ENCODE measurements at places on chromosomes 11 and 22.

DNA sequence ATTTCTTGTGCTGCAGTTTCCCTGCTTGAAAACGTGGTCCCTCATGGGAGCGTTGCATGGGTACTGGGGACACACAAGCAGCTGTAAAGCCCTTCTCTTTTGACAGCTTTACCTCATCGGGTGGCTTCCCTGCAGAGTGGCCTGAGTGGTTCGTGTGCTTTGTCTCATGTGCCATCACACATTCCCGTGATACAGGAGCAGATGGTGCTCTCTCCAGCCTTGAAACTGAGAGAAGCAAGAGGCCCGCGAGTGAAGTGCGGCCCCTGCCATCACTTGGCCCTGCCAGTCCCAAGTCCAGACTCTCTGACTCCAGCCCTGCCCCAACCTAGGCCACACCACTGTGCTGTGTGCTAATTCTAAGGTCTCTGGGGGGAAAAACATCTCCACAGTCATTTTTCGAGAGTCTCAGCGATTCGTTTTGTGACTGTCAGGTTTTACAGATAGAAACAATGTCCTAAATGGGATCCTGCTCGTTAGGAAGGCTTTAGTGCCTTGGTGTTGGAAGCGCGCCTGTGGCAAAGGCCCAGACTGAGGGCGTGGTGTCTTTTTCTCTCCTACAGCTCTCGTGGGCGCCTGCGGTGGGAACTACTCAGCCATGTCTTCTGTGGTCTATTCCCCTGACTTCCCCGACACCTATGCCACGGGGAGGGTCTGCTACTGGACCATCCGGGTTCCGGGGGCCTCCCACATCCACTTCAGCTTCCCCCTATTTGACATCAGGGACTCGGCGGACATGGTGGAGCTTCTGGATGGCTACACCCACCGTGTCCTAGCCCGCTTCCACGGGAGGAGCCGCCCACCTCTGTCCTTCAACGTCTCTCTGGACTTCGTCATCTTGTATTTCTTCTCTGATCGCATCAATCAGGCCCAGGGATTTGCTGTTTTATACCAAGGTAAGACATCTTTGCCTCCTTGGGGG, 64.2 kb downstream of the KREMEN1 start:
- no peak for DNase-seq

- no peak for DNase-seq
Observed at GRCh38 chr11:123665306-123665705, 10.9 kb upstream of the SCN3B start.

DNA sequence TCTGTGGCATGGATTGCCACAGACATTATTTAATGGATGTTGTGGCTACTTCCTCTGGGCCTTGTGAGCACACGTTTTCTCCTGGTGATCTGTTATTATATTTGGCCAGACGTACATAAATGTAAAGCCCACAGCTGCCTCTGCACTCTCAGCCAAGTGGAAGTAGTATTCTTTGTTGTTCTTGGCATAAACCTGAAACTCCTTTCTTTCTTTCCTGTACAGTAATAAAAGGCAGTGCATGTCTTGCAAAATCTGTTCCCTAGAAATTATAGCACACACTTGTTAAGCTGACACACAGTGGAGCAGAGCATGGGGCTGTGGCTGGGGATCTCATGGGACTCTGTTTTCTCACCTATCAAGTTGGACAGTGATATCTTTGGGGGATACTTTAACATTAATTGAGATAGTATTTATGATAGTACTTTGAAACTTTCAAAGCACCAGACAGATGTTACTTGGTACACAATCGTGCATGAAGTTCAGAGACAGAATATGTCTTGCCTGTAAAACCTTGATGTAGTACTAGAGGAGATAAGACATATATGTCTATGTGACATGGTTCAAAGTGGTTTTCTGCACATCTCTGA, 20.9 kb downstream of the PANX1 start:
- DNase-seq, result no peak

GRCh38 chr11:74686792-74687191, 44.4 kb downstream of the CHRDL2 start:
- no peak for DNase-seq

DNA sequence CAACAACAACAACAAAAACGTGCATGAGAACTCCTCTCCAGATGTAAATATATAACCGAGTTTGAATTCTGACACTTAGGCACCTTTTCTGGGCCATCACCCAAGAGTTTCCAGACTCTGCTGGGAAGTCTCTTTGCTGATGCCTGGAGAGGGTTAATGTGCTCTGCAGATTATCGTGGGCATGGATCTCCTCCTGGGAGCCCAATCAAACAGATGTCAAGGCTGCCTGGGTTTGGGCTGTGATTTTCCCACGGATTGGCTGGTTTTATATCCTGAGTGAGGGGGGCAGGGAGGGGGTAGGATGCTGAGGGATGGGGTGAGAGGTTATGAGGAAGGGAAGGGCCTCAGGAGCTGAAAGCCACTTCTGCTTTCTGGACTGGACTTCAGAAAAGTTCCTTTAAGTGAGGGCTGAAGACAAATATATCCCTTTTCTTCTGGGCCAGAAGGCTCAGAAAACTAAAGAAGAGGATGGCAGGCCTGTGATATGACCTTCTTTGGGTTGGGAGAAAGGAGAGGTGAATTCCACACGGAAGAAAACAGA, 4.2 kb downstream of the ELF5 start:
- no peak for DNase-seq

DNA sequence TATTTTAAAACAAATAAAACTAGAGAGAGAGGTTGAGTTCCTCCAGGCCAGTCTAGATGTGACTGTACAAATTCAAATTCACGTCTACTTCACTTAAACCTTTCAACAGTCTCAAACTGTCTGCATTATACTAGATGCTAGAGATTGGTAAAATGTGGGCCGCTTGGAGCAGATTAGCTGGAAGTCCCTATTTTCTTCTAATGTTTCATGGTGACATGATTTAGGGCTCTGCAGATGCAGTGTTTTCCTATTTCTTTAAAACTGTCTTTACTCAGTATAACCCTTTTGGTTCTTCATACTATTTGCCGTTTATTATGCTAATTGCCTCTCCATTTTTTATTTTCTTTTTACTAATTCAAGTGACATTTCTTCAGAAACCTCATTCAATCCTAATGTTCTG, 20.4 kb downstream of the OR51E1 start:
- no peak for DNase-seq

DNA sequence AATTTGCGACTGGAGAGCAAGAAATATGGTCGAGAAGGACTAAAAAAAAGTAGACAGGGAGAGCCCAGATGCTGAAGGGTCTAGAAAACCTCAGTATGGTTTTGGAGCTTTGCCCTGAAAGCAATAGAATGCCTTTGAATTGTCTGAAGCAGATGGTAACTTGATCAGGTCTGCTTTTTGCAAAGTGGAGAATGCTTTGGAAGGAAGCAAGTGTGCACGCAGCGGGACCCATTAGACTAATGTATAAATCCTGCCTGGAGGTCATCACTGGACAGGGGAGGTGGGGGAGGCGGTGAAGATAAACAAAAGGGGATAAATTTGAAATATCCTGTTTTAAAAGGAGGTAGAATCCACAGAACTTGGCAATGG, 757 bp upstream of the HINFP start:
- DNase-seq, result no peak

- DNase-seq, result no peak
Observed at GRCh38 chr11:1866776-1867175, 13.9 kb downstream of the LSP1 start.

- DNase-seq, result no peak
Observed at GRCh38 chr11:65242389-65242788, 19.4 kb upstream of the POLA2 start.

DNA sequence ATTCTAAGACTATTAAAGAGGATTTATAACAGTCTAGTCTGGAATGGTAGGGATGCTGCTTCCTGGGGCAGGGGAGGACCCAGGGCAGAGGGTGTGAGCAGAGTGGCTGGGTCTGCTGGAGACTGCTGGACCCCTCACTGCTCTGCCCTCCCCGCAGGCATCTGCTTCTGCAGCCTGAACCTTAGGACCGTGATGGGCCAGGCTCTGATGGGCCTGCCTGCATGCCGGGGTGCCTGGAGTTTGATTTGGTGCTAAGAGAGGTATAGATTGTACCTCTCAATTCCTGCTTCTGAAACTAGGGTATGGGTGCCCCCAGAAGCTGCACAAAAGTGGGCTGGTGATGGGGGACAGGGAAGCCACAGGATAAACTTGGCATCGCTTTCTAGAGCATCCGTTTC, 54.9 kb downstream of the CD82 start:
- DNase-seq, result no peak

- DNase-seq, result no peak
Observed at GRCh38 chr22:50622723-50623327, 5.1 kb downstream of the ARSA start.

GRCh38 chr11:130913268-130913667, 3.0 kb downstream of the SNX19 start:
- DNase-seq, result no peak

DNA sequence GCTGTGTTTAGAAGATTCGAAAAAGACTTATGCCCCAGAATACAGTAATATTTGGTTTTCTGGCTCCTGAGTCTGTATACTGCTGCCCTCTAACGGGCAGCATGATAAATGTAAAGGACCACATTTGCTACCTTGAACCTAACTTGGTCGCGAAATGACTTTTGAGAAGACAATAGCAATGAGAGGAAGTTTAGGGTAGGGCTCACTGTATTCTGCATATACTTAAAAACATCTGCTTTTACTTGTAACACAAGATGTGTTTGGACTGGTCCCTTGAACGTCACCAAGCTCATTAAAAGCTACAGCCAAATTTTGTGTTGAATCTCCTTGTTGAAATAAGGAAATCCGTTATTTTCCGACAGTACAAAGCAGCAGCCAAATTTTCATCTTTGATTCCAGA, 309.1 kb downstream of the SWAP70 start:
- DNase-seq, result no peak

- no peak for DNase-seq
Observed at GRCh38 chr22:42670046-42670445, 20.9 kb upstream of the CYB5R3 start.

DNA sequence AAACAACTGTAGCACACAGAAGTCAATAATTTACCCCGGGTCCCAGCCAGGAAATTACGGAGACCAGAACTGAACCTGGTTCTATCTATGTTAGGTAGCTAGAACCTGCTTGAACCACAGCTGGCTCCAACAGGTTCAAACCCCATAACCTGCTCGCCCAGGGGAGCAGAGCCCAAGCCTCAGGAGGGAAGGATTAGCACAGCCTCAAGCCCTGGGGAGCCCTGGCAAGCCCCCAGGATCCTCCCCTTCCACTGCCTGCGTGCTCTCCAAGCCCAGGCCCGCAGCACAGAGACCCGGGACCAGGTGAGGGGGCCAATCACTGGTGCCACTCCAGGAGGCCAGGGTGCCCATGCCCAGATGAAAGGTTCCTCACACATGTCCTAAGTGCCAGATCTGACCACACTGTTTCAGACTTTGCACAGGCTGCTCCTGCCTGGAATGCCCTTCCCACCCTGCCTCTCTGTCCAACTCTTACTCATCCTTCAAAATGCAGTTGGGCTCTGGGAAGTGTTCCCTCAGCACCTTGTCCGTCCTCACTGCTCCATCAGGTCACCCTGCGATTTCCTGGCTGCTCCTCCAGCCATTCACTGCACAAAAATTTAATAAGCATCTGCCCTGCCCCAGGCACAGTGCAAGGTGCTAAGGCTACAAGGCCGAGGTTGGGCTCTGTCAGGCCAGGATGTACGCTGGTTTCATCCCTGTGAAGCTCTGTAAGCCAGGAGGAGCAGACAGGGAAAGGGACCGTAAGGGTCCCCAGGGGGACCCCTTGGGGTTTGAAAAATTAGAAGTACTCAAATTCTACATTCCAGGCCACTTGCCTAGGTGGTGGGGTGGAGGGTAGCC, 32.2 kb downstream of the ARRB1 start:
- no peak for DNase-seq

- no peak for DNase-seq
Observed at GRCh38 chr11:11661326-11662040, 39.7 kb upstream of the GALNT18 start.

- no peak for DNase-seq
Observed at GRCh38 chr11:126701520-126701897, 299.1 kb downstream of the KIRREL3 start.

- no peak for DNase-seq
Observed at GRCh38 chr11:91312541-91312940, 912.1 kb upstream of the FAT3 start.

- DNase-seq, result no peak
Observed at GRCh38 chr22:24409707-24410106, 17.7 kb upstream of the ADORA2A start.

DNA sequence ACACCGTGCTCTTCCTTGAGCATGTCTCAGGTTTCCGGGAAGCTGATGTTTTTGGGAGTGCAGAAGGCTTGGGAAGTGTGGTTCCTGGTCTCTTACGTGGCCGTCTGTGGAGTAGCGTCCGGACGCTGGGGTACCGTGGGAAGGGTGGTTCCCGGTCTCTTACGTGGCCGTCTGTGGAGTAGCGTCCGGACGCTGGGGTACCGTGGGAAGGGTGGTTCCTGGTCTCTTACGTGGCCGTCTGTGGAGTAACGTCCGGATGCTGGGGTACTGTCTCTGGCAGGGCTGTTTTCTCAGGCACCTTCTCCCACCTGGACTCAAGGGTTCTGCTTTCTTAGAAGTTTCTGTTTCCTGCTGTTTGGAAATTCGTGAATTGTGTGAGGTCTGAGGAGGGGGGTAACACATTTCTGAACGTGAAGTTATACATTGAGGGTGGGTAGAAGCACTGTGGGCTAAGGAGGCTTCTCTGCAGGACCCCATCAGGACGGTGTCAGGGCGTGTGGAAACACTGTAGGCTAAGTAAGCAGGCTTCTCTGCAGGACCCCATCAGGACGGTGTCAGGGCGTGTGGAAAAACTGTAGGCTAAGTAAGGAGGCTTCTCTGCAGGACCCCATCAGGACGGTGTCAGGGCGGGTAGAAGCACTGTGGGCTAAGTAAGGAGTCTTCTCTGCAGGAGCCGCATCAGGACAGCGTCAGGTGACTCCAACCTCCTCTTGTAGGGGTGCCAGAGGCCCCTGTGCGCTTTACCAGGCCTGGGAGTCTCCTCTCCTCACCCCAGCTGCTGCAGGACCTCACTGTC, 5.3 kb upstream of the IFITM3 start:
- DNase-seq, result no peak

- no peak for DNase-seq
Observed at GRCh38 chr22:45883811-45884170, 93.2 kb downstream of the WNT7B start.

DNA sequence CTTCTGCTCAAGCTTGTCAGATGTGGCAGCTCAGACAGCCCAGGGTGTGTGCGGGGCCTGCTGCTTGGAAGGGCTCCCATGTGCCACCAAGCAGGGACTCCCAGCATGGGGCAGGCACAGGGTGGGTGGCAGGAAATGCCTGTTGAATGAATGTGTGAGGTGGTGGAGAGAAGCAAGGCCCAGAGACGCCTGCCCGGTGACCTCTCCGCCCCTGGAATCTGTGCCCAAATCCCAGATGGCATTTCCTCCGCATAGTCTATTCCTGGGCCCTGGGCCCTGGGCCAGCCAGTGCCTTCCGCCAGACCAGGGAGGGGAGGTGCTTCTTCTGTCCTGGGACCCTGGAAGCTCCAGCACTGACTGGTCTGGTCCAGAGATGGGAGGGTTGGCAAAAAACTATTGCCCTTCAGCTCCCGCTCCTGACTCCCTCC, 3.7 kb downstream of the CST6 start:
- DNase-seq, result no peak
